ENCODE measurements at places on chromosomes 5 and 9. TPM values are rescaled to one million over a fixed set of nuclear protein-coding genes. Genes with fewer than 3 reads are reported as not detected.

OR1Q1 gene
- 0.14 TPM for polyA plus RNA-seq

TAF11L5 gene
- polyA plus RNA-seq = not detected

AIF1L gene
- 0.31 TPM for polyA plus RNA-seq

LHX2 gene
- polyA plus RNA-seq = not detected

DNA sequence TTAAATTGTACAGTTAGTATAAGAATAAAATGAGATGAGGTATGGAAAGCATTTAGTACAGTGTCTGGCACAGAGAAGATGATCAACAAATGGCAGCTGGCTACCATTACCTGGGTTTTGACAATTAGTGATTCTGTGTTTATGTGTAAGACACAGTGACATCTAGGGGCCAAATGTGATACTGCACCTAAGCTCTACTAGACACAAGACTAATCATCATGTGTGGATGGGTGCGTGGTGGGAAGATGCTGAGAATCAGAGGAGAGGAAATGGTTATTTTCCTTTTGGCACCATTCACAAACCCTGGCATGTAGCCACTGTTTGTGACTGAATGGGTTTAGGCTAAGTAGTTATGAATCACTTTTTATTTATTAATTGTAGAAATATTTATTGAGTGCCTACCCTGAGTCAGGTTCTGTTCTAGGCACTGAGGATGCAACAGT, 109.8 kb upstream of the TBC1D2 start:
- no peak for DNase-seq

GRCh38 chr5:99019812-99020697, 91.2 kb upstream of the CHD1 start:
- DNase-seq = peak; percentile 39

DNA sequence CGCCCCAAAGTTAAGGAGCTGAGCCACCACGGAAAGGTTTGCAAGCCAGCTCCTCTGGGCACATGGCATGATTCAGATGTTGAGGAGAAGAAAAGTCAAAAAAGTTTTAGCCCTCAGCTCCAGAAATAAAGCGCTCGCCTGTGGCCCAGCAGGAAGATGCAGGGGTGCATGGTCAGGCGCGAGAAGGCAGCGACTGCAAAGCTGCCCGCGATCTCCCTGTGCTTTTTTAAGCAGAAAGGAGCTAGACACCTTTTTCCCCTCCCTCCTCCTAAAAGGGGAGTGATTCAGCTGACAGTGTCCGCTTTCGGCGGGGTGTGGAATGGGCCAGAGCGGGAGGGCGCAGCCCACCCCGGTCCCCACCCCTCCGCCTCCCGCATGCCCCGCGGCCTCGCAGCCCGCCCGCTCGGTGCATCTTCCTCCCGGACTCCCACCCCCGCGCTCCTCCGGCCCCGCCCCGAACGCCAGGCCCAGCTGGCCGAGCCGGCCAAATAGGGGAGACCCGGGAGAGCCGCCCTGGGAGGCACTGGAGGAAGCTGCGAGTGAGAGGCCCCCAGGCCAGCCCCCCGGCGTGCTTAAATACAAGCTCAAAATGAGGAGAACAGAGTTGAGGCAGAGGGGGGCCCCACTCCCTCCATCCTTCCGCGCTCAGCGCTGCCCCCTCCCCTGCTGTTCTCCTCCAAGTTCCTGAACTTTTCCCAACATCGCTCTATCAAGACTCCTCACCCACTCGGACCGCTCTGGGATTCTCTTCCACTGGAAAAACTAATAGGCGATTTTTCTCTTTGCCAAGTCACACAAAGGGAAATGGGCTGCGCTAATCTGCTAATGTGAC, at the start of gene ADAMTS12:
Gene ADAMTS12 (minus strand): TSS at position 203 of the 832 bp plus-strand sequence. CDS start 134 bp downstream, at position 69.
- DNase-seq = peak; percentile 48

DNA sequence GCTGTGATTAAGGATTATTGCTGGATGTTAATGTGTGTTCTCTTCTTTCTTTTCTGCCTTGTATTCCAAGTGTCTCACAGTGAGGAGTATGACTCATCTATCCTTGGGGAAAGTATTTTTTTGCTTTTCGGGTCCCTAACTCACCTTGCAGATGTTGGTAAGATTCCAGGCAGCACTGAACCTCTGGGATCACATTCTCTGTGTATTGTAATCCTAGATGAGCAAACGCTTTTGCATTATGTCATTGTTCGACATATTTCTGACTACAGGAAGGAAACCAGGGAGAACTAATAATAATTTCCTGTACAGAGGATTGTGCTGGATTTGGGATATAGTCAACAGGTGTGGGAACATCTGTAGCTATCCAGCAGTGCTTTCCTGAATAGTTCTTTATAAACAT, 246.1 kb upstream of the TUT7 start:
- no peak for DNase-seq

GRCh38 chr5:67577424-67577823, 380.8 kb upstream of the CD180 start:
- DNase-seq = no peak

DNA sequence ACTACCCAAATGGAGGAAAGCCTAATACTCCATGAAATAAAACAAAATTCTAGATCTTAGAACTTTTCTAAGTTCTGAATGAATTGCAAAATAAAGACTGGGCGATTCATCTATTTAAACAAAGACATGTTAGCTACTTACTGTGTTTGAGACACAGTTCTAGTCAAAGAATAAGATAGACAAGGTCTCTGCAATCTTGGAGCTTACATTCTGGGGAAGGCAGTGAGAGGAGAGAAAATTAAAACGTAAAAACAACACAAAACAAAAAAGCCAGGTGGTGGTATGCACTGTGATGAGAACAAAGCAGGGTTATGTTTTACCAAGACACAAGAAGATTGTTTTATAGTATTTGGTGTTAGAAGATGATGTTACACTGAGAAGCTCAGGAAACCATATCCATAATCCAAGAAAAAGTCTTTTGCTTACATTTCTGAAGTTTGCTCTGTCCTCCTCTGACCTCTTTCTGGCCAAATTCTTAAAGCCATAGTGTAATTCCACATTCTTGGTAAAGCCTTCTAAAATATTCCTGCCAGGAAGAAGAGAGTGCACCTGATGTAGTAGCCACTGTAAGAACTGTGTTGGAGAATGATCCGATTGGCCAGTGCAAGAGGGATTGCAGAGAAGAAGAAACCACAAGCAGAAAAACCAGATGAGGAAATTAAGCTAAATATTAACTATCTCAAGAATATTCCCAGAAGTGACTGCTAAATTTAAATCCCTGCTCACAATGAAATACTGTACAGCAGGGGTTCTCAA, 218.4 kb downstream of the PCSK1 start:
- no peak for DNase-seq

DNA sequence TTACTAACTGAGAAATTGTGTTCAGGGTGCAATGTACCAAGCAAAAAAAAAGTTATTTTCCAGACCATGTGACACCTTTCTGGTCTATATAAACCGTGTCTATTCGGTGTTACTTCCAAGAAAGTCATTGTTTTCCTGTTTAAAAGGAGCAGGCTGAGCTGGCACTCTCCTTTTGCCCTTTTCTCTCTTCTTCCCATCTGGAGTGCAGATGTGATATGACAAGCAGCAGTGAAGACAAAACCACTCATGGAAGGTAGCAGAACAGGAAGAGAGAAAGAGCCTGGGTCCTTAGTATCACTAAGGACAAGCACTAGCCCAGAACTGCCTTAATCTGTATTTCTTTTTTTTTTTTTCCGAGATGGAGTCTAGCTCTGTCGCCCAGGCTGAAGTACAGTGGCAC, 25.6 kb downstream of the LYRM7 start:
- DNase-seq = no peak

DNA sequence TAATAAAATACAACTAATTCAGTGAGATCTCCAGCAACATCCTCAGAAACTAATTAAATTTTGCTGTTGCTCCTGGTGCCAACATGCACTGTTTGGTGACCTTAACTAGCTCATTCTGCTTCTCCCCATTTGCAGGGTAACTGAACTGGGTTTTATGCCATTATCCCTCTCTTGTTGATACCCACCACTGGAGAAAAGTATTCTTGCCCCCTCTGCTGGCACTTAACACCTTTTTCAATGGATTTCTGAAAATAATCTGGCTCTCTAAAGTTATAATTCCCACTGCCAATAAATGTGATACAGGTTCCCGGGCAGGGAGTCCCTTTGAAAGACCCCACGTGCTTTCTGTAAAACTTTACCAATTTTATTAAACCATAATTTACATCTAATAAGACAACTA, 394.3 kb downstream of the OSTF1 start:
- DNase-seq = no peak

GRCh38 chr5:90889325-90889600, 330.7 kb downstream of the ADGRV1 start:
- no peak for DNase-seq

DNA sequence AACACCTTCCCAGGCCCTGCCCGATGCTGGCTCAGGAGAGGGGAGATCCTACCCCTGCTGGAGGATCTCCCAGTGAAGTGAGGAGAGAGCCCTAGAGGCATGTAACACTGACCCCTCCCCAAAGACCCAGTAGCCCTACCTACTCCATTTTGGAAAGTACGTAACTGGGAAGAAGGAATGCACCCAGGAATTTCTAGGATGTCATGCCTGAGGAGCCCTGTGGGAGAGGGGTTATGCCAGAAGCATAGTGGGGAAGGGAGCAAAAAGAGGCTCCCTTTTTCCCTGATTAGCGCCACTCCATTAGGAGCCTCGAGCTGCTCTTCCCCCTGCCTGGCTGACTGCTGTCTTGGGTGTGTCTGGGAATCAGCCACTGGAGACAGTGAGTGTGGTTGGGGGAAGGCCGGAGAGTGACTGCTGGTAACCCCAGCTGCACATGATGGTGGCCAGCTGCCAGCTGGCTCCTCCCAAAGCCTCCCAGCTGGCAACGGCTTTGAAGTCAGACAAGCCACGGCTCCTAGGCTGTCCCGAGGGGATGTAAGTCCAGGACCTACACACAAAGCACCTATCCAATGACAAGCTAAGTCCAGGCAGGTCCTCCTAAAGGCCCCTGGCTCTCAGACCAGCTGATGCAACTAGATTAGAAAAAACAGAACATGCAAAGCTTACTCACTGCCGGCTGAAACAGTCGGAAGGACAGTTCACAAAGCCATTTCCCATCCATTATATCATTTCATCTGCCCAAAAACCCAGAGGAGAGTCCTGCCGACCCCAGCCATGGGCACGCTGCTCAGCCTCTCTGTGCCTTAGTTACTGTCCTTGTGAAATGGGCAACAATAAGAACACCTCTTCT, 136.5 kb upstream of the ABCA1 start:
- peak; percentile 92 for DNase-seq

GRCh38 chr5:32707418-32707997, 3.6 kb upstream of the NPR3 start:
- no peak for DNase-seq

GRCh38 chr5:130335117-130335516, 430.9 kb downstream of the CHSY3 start:
- DNase-seq = no peak

DNA sequence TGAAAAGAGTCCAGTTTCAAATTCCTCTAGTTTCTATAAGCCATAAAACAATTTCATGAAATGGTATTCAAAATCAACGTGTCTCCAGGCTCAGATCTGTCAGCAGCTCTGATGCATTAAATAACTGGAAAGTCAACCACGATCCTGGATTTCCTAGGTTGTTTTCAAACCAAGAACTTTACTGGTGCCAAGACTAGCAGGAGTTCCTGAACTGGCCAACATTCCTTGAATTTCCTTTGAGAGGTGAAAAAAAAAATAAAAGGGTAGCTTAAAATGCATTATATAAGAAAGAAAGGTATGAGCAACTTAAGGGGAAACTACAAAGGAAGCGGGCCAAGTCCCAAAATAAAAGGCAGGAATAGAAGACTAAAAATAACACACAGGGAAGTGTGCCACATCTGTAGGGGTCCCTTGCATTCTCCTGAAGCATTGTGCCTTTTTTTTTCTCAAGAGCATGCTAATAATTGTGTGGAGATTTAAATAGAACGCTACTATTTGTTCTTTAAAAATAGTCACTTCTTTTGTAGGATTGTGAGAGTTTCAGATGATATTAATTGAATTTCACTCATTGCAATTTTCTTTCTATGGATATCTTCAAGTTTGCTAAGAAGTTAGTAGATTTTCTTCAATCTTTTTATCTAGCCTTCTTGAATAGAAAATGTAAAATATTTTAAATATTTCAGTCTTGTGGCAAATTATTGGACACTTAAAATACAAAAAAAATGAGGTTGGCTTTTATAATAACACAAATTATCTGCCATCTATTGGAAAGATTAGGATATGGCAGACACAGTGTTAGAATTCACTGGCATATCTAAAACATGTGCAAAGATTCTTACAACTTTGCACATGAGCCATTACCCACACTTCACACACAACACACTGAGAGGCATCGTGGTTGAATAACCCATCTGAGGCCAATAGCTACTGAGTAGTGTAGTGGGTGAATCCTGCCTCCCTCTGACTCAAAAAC, 15.3 kb downstream of the ESM1 start:
- no peak for DNase-seq
